Occipital lobe (tissue), 3 donors: ENCODE measurements at places on chromosomes 7 and 10.
A peak's percentile ranks its signal among the peaks of the same experiment; 100 is the strongest.

DNA sequence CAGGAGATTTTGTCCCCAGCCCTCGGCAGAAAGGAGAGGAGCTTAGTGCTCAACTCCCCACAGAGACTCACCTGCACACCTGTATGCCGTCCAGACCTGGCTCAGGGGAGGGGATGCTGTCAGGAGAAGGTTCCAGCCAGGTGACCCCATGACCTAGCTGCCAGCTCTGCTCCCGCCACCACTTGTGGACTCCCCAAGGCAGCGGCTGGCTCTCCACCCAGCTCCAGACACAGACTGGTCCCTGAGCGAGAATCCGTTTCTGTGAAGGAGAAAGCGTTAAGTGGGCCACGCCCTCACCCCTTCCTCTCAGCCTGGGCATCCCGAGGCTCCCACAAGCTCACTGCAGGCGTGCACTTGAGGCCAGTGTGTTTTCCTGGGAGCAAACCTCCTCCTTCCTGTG is 76.4 kb downstream of the RGS10 start:
- no peak for DNase-seq

- DNase-seq = no peak
Measured at GRCh38 chr10:7168414-7168813, 242.4 kb downstream of the SFMBT2 start.

DNA sequence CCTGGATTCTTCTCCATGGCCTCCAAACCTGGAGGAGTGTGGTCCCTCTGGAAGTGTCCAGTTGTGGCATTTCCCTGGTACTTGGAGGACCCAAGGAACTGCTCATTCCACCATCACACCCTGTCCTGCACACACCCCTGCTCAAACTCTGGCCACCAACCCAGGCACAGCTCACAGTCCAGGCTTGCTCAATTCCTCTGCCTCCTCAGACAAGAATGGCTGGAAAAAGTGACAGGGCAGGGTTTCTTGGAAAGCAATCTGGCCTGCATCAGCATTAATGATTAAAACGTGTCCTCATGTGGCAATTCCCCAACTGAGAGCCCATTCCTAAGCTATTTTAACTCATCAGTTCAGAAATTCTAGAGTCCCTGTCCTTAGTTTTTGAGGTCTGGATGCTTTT is 17.2 kb upstream of the TPST1 start:
- no peak for DNase-seq

DNA sequence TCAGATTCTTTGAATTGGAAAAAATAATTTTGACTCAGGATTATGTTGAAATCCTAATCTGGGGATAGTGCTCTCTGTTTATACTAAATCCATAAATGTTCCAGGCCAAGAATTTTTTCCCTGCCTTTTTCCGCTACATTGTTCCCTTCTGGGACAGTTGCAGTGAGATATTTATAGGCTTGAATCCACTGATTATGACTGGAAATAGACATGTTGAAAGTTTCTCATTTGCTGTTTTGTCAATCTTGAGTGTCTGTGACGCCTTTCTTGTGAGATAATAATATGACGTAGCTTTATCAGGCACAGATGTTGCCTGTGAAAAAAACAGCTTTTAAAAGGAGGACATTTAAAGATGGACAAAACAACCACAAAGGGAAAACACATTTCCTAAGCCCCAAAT is 155.9 kb downstream of the ARID5B start:
- no peak for DNase-seq

DNA sequence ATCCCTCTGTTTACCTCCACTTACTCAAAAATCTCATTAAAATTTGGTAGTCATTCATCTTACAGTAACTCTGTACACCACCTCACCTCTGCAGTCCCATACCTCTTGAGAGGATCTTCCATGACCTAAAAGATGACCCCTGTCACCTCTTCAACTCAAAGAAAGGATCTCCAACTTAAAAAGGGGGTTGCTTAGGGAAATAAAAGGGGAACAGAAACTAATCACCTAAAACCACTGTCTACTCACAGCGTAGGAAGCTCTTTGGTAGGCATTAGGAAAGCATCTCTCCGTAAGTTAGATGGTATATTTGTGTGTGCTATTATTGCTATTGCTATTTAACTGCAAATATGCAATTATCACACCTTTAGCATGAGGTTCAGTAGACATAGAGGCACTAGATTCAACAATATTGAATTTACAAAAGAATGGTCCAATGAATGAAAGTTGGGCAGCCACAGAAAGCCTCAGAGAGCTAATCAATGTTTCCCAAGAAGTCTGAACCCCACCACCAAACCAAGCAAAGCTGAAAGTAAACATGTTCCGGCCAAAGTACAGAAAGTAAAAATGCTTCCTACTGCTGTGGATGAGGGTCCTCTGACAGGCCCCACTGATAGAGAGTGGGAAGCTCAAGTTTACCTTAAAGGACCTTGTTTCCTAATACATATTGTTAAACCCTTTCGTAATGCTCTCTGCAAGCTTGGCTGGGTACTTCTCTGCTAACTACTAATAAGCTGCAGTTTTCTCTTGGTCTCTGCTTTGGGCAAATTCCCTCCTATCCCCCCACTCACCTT is 105.8 kb downstream of the GRM8 start:
- DNase-seq = no peak

- DNase-seq = no peak
Measured at GRCh38 chr10:126264102-126265018, 123.9 kb downstream of the ADAM12 start.

DNA sequence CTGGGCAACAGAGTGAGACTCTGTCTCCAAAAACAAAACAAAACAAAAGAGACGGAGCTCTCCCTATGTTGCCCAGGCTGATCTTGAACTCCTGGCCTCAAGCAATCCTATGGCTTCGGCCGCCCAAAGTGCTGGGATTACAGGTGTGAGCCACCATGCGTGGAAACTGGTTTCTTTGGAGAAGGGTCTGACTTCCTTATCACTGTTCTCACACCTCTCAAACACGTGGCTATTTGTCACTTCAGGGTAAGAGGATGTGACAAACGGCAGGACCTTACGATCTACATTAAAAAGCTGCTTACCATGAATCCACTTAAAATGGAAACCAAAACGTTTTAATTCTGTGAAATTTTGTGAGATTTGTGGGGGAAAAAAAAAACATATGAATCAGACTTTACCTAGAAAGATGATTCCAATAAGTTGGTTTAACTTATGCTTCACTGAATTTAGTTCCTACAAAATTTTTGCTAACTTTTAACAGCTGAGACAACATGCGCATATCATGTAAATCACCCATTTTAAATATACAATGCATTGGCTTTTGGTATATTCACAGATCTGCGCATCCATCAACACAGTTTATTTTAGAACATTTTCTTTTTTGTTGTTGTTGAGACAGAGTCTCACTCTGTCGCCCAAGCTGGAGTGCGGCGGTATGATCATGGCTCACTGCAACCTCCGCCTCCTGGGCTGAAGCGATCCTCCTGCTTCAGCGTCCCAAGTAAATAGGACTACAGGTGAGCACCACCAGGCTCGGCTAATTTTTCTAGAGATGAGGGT is 18.7 kb upstream of the FOXK1 start:
- DNase-seq = no peak

- DNase-seq = no peak
Measured at GRCh38 chr7:111168182-111168581, 77.3 kb downstream of the LRRN3 start.

GRCh38 chr7:157490465-157490912 is 153.7 kb downstream of the DNAJB6 start:
- no peak for DNase-seq

GRCh38 chr7:3280946-3281656 is 20.0 kb upstream of the SDK1 start:
- DNase-seq = no peak

DNA sequence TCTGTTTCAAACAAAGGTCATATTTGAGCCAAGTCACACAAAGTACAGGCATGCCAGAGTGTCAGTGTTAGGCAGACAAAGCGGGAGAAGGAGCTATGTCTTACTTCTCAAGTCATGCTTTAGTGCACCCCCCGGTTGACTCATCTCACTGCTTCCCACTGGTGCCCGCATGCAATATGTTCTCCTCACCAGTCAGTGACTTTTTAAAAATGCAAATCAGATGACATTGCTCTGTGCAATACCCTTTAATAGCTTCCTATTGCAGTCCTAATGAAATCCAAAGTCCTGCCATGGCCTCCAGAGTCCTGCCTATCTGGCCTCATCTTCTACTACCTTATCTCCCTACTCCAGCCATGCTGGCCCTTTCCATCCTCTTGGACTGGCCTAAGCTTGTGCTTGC is 429.1 kb downstream of the ACTR3B start:
- DNase-seq = no peak

- no peak for DNase-seq
Measured at GRCh38 chr7:153084278-153084677, 324.7 kb downstream of the ACTR3B start.

GRCh38 chr7:23020742-23021401 is 6.9 kb upstream of the HYCC1 start:
- no peak for DNase-seq

DNA sequence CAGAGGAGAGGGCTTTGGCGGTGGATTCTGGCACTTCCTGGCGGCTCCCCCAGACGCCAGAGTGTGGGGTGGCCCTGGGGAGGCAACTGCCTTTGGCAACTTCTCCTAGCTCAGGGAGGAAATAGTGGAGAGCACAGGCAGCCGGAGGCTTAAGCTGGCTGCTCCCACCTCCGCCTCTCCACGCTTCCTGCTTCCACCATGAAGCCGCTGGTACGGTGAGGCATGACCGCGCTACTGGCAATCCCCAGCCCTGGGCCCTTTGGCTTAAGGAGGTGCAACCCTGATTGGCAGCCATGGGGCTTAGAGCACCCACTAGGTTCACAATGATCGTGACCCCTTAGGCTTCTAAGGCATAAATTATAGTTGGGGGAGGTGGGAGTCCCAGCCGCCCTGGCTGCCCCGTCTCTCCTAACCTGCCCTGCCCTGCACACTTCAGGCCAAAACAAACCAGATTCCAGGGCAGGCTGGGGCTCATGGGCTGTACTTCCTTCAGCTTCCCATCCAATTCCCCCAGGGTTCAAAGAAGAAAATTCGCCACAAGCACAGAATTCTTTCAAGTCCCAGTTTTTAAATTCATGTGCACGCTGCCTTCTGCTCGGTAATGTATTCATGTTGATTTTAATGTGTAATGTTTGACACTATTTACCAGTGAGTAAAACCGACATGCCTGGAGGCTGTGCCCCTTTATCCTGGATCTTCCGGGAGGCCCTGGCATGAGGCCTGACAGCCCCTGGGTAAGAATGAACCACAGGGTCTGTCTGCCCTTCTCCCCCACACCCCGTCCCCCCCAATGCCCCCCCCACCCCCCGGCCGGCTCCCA is 90.7 kb upstream of the LRRC4 start:
- no peak for DNase-seq

GRCh38 chr10:76036111-76036940 is 604.9 kb downstream of the LRMDA start:
- peak; percentile 59 for DNase-seq

GRCh38 chr10:51696251-51696650 is 3.1 kb downstream of the CSTF2T start:
- no peak for DNase-seq

- peak; percentile 28 for DNase-seq
Measured at GRCh38 chr7:23570592-23571200, 26.5 kb upstream of the CCDC126 start.

DNA sequence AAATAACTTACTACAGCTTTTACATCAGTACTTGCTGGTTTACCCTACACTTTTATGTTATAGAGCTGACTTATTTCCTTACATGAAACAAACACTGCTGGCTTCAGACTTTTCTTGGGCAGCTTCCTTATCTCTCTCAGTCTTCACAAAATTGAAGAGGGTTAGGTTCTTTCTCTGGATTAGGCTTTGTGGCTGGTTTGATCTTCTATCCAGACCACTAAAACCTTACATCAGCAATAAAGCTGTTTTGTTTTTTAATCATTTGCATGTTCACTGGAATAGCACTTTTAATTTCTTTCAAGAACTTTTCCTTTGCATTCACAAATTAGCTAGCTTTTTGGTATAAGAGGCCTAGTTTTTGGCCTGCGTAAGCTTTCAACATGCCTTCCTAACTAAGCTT is 218.7 kb downstream of the LRRTM3 start:
- DNase-seq = no peak

DNA sequence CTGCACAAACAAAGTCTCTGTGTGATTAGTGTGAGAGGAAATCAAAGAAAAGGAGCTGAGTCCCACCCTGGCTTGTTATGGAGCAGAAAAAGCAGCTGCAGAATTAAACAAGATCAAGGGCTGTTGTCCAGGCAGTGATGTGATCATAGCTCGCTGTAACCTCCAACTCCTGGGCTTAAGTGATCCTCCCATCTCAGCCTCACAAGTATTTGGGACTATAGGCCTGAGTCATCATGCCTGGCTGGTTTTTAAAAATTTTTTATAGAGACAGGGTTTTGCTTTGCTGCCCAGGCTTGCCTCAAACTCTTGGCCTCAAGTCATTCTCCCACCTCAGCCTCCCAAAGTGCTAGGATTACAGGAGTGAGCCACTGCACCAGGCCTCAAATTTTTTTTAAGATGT is 88.9 kb downstream of the IPMK start:
- no peak for DNase-seq

GRCh38 chr7:26091933-26092332 is 60.1 kb upstream of the NFE2L3 start:
- DNase-seq = no peak

DNA sequence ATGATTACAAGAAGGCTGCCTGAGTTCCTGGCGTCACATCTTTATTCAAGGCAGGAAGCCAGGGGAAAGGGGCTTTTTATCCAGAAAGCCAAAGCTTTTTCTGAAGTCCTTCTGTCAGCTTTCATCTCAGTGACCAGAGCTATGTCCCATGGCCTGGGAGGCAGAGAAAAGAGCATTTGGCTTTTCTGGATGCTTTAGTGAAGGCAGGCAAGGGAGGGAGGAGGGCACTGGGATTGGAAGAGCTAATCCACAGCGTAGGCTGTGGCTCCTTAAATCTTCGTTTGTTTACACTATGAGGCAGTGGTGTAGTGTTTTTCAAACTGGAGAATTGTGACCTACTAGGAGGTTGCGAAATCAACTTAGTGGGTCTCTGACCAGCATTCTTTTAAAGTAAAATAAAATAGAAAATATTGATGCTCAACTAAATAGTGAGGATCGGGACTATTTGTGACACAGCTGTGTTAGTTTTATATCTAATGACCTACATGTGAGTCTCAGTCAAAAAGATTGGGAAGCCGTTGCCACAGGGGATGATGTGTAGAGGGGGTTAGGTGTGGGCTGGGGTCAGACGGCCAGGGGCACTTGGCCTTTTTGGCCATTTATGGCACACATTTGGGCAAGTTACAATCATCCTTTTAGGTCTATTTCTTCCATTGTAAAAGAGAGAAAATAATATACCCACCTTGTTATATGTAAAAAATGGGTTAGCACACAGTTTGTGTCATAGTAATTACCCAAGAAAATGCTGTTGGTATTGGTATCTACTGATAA is 14.1 kb downstream of the CRYGN start:
- DNase-seq = no peak

DNA sequence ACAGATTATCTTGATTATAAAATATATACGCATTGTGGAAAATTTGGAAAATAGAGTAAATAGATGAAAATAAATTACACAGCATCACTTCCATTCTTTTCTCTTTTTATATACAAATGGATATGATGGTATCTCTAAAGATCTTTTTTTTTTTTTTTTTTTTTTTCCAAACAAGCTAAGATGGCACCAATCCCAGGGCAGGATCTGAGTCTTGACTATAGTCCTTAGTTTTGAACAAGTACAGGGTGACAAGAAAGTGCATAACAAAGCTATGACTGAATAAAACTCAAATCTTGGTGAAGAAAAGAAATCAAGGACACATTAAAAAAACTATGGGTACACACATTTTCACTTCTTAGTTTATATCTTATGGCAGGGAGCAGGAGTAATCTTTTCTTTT is 42.6 kb upstream of the FAM133B start:
- no peak for DNase-seq
